ENCODE measurements at places on chromosomes 4 and X.

DNA sequence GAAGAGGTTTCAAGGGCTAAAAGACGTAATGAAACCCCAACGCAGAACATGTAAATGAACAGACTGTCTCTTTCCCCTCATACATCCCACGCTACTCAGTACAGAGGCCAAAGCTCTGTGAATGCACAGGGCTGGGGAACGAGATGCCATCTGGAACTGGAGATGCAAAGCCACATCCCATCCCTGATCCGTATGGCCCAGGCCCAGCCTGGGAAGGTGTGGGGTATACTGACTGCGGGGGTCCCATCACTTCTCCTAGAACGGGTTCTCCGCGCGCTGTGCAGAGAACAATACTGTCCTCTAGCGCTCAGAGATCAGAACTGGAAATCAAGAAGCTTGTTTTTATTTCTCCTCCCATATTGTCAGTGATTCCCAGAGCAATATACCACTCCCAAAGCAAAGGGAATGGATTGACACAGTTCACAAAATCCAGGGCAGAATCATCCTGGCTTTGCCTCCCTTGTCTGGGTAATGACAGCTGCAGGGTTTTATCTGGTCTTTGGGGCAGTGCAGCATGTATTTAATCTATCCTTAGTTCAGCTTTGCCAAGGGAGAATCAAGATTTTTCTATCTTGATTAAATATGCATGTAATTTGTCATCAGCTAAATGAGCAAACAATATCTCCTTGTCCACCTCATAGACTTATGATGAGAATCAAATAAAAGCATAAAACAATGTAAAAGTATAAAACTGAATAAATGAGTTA is 47.3 kb upstream of the TLR3 start:
- DNase-seq, result no peak

- no peak for DNase-seq
These were observed 15.3 kb downstream of the KLHL2 start for GRCh38 chr4:165222651-165222994.

DNA sequence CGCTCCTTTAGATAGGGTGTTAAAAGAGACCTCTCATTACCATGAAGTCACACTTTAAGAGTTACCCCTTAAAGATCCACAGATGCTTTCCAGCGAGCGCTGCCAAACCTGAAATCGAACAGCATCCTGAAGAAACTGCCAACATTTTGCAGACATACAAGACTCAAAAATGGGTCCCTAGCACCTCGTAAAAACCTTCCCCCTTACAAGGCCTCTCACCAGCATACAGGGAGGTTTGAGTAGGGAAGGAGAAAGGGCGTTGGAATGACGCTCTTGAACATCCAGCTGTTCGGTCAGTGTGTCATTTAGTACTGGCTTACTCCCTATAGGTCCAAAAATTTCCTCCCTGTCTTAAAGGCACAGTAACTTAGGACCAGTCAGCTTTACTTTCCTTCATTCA is 45.3 kb upstream of the PGRMC1 start:
- DNase-seq, result no peak

DNA sequence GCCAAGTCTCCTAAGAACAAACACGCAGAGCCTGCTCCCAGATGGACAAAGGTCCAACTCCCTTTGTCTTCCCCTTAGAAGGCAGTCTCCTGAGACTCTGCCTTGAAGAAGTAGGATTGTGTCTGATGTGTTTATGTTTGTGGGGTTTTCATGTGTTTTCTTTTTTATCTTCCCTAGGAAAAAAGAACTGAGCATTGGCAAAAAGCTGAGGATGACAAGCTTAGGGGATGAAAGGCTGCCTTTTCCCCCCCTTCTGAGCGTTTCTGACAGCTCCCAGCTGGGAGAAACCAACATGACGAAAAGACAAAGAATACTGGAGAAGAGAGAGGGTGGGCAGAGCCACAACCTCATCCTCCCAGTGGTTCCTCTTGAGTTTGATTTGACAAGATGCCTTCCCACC is 181.1 kb downstream of the EVC2 start:
- no peak for DNase-seq

GRCh38 chr4:109395694-109396093 is 37.9 kb upstream of the SEC24B start:
- DNase-seq, result no peak

GRCh38 chr4:146742416-146742815 is 103.7 kb downstream of the POU4F2 start:
- DNase-seq, result no peak

DNA sequence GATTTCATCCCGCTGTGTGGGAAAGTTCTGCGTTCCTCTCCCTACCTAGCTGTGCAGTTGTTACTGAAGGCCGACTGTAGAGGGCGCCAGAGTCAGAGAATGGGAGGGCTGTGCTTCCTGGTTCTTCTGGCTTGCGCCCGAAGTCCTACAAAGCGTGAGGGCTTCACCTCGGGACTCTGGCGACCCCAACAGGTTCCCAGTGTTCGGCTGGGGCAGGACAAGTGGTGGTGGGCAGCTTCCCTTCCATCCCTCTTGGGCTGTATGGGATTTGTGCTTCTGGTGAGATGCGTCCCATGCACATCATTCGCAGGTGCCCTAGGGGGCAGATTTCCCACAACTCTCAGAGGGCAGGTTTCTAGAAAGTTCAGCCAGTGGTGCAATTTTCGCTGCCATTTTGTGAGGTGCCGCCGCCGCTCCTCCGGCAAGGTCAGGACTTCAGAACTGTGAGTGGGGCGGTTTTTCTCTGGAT is 27.3 kb downstream of the CT45A1 start:
- DNase-seq, result no peak

- no peak for DNase-seq
These were observed 33.4 kb downstream of the RUFY3 start for GRCh38 chr4:70754990-70755688.

DNA sequence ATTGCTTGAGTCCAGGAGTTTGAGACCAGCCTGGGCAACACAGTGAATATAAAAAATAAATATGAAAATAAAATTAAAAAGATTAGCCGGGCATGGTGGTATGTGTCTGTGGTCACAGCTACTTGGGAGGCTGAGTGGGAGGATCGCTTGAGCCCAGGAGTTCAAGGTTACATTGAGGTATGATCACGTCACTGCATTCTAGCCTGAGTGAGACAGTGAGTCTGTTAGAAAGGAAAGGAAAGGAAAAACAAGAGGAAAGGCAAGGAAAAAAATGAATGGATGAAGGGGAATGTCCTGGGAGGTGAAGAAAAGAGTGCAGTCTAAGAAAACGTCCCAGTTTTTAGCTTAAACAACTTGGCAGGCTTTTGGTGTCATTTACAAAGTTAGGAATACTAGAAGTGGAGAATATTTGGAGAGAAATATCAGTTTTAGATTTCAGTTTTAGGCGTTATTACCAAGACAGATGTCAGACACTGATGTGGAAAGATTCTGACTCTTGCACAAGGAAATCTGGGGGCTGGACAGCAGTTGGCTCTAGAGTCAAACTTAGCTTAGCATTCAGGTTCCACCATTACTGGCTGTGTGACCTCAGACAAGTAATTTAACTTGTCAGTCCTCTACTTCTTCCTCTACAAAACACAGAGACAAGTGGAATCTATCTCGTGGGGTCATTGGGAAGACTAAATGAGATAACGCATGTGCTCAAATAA is 139.0 kb downstream of the TSPAN5 start:
- DNase-seq, result no peak

DNA sequence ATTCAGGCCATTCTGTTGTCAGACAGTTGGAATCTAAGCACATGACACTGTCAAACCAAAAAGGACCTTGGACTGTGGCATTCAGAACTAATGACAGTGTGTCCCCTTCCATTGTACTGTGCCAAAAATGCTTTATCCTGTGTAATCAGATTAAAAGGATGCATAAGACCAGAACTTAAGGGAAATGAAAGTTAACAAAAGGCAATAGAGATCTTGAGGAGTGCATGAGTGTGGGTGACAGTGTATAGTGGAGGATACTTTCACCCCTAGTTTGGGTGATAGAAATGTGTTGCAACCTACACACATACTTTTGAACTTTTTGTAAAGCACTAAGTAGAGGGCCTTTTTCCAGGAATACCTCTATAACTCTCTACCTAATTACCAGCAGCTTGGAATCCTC is 4.5 kb downstream of the CYSLTR1 start:
- DNase-seq, result no peak

- no peak for DNase-seq
These were observed 16.0 kb upstream of the PRRG1 start for GRCh38 chrX:37332987-37333658.

GRCh38 chr4:11209826-11210225 is 218.9 kb downstream of the HS3ST1 start:
- no peak for DNase-seq

- DNase-seq, result no peak
These were observed 5.5 kb upstream of the ING2 start for GRCh38 chr4:183499389-183499788.
